Vagina (tissue), 2 donors: ENCODE measurements at places on chromosomes 16 and 17. TPM values are rescaled to one million over a fixed set of nuclear protein-coding genes. Genes with fewer than 3 reads are reported as not detected.

GRCh38 chr16:12059216-12059769, 82.8 kb downstream of the SNX29 start:
- DNase-seq, result no peak

DNA sequence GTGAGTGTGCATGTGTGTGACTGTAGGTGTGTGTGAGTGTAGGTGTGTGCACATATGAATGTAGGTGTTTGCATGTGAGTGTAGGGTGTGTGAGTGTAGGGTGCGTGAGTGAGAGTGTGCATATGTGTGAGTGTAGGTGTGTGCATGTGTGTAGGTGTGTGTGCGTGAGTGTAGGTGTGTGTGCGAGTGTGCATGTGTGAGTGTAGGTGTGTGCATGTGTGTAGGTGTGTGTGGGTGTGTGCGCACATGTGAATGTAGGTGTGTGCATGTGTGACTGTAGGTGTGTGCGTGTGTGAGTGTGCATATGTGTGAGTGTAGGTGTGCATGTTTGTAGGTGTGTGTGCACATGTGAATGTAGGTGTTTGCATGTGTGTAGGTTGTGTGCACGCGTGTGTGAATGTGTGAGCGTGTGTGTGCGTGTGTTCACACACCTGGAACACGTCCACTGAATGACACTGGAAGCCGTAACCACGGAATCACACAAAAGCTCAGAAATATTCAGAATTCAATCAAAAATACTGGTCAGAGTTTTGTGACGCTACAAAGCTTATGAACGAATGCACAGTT, 30.6 kb downstream of the MRM3 start:
- DNase-seq, result no peak

DNA sequence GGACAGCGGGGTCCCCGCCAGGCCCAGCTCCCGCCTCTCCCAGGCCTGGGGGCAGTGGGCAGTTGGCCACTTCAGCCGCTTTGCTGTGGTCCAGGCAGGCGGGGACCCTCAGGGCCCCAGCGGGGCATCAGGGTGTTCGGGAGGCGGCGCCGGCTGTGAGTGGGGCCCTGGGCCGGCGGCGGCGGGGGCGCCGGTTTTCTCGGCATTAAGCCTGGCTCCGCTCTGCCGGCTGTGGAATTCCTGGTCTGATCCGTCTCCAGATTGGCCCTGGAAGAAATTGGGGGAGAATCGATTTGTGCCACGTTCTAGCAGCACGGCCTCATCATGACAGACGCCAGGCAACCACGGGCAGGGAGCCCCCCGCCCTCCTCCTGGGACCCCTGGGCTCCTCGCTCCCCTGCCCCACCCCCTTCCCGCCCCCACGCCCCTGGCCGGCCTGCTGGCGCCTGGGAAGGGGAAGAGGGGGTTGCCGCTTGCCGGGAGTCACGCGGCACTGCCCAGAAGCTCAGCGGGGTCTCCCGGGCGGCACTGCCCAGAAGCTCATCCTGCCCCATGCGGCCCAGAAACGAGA, 28.6 kb upstream of the SSTR5 start:
- DNase-seq, result no peak

- no peak for DNase-seq
These were observed 112.8 kb downstream of the ZNF423 start for GRCh38 chr16:49743203-49743464.

GRCh38 chr17:61907361-61907760, 20.4 kb downstream of the INTS2 start:
- DNase-seq, result no peak

- no peak for DNase-seq
These were observed 114.0 kb upstream of the GOT2 start for GRCh38 chr16:58847902-58848661.

DNA sequence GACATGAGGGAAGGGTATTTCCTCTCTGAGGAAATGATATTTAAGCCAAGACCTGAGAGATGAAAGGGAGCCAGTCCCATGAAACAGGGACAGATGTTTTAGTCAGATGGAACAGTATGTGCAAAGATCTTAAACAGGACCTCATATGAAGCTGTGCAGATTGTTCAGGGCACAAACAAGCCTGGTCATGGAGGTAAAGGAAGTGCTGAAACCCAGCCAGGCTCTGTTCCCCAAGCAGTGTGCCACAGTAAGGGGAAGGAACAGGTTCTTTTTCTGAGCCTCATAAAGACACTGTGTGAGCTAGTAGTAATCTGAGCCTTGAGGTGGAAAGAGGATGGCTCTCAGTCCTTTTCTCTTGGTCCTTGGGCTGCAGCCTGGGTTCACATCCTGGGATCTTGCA, 159.9 kb downstream of the ANKFN1 start:
- no peak for DNase-seq

- no peak for DNase-seq
These were observed 436.0 kb downstream of the MAF start for GRCh38 chr16:79164388-79164995.

- DNase-seq, result no peak
These were observed 51.8 kb downstream of the VAC14 start for GRCh38 chr16:70749006-70749678.

GRCh38 chr17:67682196-67682595, 35.5 kb upstream of the NOL11 start:
- DNase-seq, result no peak

GRCh38 chr17:48100160-48100559, 1.1 kb downstream of the CBX1 start:
- DNase-seq, result no peak

GRCh38 chr17:65457183-65457582, 104.3 kb downstream of the AXIN2 start:
- DNase-seq, result no peak

DNA sequence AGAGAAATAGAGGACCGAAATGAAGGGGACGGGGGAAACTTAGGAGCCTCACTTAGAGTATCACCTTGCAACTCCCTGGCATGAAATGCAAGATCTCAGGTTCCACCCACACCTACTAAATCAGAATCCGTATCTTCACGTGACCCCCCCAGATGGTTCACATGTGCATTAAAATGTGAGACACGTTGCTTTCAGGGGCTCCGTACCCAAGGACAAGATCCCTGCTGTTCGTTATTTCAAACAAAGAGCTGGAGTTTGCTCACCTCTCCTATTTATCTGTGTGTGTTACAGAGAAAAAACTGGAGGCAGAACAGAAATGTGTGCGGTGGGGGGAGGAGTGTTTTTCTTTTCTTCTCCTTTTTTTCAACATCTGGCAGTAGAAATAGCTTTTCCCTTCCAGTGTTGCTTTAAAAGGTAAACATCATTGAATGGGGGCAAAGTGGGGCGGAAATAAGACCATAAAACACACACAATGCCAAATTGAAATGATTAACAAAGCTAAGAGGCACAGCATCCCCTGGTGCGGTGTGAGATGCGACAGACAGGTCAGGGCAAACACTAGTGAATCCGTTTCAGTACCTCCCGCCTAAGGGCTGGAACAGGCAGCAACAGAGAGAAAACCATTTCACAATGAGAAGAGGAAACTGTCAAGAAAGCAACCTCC, 145.4 kb downstream of the SOX9 start:
- no peak for DNase-seq

DNA sequence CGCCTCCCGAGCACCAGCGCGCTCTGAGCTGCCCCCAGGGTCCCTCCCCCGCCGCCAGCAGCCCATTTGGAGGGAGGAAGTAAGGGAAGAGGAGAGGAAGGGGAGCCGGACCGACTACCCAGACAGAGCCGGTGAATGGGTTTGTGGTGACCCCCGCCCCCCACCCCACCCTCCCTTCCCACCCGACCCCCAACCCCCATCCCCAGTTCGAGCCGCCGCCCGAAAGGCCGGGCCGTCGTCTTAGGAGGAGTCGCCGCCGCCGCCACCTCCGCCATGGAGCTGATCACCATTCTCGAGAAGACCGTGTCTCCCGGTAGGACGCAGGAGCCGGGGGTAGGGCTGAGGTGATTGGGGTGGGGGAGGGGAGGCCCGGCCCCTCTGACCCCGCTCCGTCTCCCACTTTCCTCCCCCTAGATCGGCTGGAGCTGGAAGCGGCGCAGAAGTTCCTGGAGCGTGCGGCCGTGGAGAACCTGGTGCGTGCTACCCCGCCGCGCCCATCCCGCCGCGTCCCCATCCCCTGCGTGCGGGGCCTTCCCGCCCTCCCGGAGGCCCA, 329 bp downstream of the KPNB1 start:
- no peak for DNase-seq

- no peak for DNase-seq
These were observed 828.3 kb upstream of the EEF2KMT start for GRCh38 chr16:5925850-5926249.

KRT14 gene
- 1,546 TPM for total RNA-seq

RGS11 gene
- 5.4 TPM for total RNA-seq

ERI2 gene
- total RNA-seq, result 6.4 TPM

ITGB3 gene
- 6.1 TPM for total RNA-seq

SMIM5 gene
- total RNA-seq, result 2.2 TPM

LRRC75A gene
- 1.7 TPM for total RNA-seq

UNC119 gene
- 38.1 TPM for total RNA-seq

CD300LB gene
- 0.25 TPM for total RNA-seq

KRT24 gene
- 1.5 TPM for total RNA-seq
